ENCODE measurements at places on chromosomes 12 and 14.

DNA sequence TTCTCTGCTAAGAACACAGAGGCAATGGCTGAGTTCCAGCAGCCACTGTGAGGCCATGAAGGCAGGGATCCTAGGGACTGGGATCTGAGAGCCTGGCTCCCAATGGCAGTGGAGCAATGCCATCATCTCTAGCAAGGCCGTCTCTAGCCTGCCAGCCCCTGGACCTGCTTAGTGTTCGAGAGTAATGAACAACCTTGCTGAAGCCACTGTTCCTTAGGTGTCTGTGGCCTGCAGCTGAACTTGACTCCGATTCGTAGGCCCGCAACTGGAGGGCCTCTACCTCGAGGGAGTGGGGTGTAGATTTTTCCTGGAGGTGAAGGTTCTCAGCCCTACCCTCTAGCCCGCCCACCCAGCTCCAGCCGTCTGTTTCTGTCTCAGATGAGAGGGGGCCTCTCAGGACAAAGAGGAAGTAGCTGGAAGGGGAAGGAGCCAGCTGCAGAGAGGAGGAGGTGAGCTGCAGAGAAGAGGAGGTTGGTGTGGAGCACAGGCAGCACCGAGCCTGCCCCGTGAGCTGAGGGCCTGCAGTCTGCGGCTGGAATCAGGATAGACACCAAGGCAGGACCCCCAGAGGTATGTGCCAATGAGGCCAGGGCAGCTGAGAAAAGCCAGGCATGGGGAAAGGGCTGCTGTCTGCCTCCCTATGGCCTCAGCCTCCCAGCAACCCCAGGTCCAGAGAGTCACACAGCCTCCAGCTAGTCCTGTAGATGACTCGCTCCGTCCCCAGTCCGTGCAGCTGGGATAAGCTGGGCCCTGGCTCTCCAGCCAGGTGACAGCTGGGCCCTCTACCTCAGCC is at the start of gene PLD4:
TSS of gene PLD4 (plus strand) at position 459 of the 793 bp plus-strand sequence. CDS start 2,262 bp downstream, outside the sequence.
- no peak for DNase-seq

DNA sequence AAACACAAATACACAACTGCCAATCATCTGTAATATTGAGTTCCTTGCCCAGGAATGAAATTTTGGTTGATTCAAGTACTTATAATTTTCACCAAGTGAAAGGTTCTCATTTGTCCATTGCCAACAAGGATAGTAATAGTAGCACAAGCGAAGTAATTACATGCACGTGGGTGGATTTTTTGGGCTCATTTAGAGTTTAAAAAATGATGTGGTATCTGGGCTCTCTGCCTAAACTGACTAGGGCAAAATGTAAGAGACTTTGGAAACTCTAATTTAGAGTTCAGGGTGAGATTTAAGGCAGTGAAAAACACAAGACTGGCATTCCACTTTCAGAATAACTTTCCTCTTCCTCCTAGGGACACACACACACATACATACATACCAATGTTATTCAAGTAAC is 111.7 kb downstream of the MYRFL start:
- DNase-seq, result no peak

- DNase-seq, result no peak
Observed at GRCh38 chr14:89187501-89187900, 229.5 kb downstream of the FOXN3 start.

DNA sequence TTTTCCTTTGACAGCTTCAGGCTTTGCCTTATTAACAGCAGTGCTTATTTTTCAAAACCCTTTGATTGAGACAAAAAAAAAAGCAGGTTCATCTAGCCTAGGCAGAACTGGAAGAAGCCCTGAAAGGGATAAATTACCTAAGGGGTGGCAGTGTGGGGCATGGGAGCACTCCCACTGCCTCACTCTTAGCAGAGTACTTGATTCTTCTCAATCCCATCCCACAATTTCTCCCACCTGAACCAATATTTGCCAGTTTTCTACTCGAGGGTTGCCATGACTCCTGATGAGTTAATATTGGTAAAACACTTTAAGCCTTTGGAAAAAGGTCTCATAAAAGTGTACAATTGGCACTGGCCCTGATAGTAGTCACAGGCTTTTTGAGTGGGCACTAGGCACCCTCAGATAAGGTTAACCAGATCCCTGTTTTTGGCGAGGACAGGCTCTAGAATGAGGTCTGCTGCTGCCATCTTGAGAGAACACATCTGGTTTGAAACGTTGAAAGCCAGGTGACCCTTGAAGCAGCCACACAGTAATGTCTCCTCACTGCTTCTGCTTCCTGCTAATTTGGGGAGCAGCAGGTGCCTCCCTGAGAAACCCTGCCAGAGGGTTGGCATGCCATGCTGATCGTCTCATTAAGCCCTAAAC is 320.0 kb downstream of the RAD51B start:
- DNase-seq, result no peak

DNA sequence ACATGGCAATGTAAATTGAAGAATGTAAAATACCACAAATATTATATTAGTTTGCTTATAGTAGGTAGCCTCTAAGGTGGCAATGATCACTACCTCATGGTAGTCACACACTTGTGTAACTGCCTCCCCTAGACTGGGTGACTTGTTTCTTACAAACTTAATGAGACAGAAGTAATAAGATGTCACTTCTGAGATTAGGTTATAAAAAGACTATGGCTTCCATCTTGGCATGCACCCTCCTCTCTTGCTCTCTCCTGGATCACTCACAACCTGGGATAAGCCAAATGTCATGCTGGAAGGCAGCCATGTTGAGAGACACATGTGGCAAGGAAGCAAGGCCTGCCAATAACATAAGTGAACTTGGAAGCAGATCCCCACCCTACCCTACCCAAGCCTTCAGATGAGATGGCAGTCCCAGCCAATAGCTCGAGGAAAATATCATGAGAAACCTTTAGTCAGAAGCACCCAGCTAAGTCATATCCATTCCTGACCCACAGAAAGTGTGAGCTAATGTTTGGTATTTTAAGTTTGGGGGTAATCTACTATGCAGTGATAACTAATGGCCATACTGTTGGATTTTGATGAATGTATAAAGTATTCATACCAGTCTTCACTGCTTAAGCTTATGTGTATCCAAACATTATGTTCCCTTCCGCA is 43.3 kb downstream of the PPP1R12A start:
- no peak for DNase-seq

DNA sequence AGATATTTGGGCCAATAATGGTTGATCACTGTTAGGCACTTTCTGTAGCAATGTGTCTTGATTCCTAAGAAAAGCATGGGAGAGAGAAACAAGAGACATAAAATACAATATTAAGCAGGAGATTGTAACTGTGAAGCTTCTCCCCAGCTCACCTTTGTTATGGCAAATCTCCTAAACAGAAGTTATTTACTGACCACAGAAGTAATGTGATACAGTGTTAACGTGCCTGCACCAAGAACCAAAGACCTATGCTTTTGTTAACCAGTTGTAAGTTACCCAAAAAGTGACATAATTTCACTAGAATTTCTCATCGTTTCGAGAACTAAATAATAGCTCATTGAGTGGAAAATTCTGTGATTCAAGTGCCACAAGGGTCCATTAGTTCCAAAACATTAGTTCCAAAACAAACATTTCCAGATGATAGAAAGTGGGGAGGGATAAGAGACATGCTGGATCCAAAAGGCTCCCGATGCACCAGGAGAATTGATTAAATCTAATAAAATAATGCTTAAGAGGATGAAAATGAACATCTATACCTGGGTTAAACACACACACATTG is 14.3 kb downstream of the RERG start:
- DNase-seq, result no peak

GRCh38 chr12:2535583-2536204 is 259.1 kb upstream of the FKBP4 start:
- DNase-seq, result no peak

DNA sequence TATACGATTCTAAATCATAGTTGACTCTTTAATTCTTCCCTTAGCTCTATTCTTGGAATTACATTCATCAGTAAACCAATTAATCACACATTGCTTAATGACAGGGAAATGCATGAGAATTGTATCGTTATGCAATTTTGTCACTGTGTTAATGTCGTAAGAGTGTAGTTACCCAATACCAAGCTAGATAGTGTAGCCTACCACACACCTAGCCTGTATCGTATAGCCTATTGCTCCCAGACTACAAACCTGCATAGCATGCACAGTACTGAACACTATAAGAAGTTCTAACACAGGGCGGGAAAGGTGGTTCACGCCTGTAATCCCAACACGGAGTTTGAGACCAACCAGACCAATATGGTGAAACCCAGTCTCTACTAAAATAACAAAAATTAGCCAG is 24.7 kb downstream of the HNRNPC start:
- DNase-seq, result no peak

- DNase-seq, result no peak
Observed at GRCh38 chr12:1697271-1697670, 6.4 kb downstream of the ADIPOR2 start.

GRCh38 chr12:14129611-14130195 is 148.3 kb upstream of the GRIN2B start:
- DNase-seq, result no peak

DNA sequence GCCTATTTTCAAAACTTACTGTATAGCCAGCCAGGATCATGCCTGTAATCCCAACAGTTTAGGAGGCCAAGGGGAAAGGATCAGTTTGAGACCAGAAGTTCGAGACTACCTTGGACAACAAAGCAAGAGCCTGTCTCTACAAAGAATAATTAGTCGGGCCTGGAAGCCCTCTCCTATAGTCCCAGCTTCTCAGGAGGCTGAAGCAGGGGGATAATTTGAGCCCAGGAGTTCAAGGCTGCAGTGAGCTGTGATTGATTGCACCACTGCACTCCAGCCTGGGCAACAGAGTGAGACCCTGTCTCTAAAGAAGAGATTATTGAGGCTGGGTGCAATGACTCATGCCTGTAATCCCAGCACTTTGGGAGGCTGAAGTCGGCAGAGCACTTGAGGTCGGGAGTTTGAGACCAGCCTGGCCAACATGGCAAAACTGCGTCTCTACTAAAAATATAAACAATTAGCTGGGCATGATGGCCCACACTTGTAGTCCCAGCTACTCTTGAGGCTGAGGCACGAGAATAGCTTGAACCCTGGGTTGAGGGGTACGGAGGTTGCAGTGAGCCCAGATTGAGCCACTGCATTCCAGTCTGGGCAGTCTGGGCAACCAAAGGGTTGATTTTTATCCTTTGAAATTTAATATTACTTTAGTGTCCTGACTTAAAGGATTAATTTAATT is 14.1 kb downstream of the EID3 start:
- no peak for DNase-seq

DNA sequence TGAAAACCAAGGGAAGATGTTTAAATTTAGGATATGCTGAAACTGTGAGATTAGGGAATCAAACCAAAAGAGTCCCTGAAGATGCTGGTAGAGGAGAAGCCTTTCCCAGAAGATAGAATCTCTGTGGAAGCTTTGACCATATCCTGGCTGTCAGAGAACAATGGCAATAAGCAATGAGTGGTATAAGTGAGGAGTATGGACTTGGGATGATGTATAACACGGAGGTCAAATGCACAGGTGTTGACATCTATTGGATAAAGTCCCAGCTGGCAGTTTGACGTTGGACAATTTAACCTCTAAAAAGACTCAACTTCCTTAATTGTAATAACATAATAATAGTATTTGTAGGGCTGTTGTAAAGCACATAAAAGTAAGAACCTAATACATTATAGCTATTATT is 30.1 kb upstream of the CLEC14A start:
- DNase-seq, result no peak

GRCh38 chr14:31727797-31728196 is 166.6 kb downstream of the NUBPL start:
- DNase-seq, result no peak

GRCh38 chr14:84485036-84485435 is 1044.9 kb upstream of the FLRT2 start:
- DNase-seq, result no peak

DNA sequence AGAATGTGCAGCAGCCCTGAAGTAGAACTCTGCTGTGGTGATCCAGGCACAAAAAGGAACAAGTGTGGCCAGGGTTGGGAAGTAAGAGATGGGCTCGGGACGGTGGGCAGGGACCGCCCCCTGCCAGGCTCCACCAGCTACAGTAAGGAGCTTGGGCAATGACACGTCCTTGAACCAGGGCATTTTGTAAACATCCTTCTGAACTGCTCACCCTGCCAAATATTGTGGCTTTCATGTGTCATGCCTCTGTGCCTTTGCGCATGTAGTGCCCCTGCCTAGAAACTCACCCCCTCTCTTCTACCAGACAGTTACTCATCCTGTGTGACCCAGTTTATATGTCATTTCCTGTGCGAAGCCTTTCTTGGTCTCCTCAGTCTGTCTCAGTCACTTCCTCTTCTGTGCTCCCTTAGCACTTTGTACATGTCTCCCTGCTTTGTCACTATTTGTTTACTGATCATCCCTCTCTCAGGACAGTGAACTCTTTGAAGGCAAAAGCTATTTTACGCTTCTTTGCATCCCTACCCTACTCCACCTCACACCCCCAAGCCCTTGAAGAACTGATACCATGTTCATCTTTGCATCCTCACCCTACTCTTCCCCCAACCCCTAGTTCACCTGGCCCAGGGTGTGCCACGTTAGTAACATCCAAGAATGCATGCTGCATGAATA is 108.9 kb upstream of the PLEKHG7 start:
- DNase-seq, result peak; percentile 87

DNA sequence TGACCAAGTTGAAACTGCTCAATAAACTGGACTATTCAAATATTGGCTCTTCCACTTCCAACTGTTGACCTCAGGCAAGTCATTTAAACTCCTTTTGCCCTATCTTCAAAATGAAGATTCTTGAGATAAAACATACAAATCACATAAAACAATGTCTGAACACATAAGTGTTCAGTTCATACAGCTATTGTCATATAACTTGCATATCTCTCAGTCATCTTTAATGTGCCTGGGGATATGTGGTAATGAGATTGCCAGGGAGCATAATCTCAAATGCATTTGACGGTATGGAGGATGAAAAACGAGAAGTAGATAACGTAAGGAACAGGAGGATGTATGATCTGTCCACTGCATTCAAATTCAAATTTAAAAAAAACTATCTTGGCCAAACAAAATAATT is 237.0 kb upstream of the DIO2 start:
- DNase-seq, result no peak

DNA sequence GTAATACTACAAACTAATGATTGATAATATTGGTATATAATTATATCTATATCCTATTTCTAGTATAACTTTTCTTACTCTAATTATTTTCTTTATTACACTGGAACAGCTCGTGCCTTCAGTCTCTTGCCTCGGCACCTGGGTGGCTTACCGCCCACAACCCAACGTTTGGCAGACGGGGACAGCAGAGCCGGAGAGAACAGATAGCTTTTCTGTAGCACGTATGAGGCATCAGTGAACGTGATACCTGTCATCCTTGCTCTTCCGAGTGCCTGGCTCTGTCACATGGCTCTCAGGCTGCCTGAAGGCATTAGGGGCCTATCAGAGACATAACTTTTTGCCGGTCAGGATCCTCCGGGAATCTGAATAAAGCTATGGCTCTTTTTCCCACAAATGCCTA is 5.5 kb downstream of the PUS1 start:
- DNase-seq, result no peak

DNA sequence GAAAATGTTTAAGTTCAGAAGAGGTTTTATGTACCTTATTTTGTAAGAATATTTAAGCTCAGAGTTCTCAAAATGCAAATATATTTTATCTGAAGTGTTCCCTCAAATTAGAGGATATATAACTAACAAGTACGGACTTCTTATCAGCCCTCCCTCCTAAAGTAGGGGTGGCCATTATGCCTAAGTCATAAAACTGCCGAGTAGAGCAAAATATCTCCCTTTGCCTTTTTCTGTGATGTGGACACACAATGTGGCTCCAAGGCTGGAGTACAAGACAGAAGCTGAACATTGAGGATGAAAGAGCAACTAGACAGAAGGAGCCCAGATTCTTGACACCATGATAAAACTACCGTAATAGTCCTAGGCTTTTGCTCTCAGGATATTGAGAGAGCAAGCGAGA is 120.9 kb downstream of the MED13L start:
- no peak for DNase-seq

GRCh38 chr12:67111182-67111581 is 158.0 kb upstream of the CAND1 start:
- DNase-seq, result no peak

GRCh38 chr12:128076188-128076587 is 190.8 kb upstream of the TMEM132C start:
- peak; percentile 71 for DNase-seq

Data from HS-5 (cell line).